ENCODE measurements at places on chromosomes 16 and 17. TPM values are rescaled to one million over a fixed set of nuclear protein-coding genes. Genes with fewer than 3 reads are reported as not detected.

Gene EVI2B
- 80.4 TPM for polyA plus RNA-seq

Gene TNP2
- not detected for polyA plus RNA-seq

DNA sequence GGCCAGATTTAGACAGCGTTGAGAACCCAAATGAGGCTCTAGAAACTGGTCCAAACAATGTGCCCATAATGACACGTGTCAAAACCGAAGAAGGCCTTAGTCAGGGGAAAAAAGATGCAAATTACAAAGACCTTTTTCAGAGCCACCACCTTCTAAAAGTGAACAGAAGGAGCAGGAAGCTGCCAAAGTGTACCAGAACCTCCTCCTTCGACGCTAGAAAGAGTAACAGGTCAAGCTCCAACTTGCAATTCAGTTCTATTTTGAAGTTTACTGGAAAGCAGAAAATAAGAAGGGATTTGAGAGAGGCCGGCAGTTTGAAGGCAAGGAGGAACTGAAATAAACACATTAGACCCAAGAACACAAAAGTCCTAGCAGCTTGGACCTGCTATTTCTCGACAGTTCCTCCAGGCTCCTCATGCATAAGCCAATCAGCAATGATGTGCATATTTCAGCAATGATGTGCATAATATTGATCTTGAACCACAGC, 61.8 kb downstream of the XYLT1 start:
- H3K27me3 ChIP-seq = no peaks in the 10 kb centered on the region
- no peaks in the 10 kb centered on the region for H3K36me3 ChIP-seq
- no peak overlapping the region for H3K27ac ChIP-seq
- no peak for DNase-seq
- no peak overlapping the region for H3K4me3 ChIP-seq
- no peaks in the 10 kb centered on the region for H3K4me1 ChIP-seq

GRCh38 chr16:56514845-56515244, 5.0 kb downstream of the BBS2 start:
- H3K27ac ChIP-seq = no peak overlapping the region
- H3K4me1 ChIP-seq = peaks cover 19% of the 10 kb centered on the region
- DNase-seq = no peak

DNA sequence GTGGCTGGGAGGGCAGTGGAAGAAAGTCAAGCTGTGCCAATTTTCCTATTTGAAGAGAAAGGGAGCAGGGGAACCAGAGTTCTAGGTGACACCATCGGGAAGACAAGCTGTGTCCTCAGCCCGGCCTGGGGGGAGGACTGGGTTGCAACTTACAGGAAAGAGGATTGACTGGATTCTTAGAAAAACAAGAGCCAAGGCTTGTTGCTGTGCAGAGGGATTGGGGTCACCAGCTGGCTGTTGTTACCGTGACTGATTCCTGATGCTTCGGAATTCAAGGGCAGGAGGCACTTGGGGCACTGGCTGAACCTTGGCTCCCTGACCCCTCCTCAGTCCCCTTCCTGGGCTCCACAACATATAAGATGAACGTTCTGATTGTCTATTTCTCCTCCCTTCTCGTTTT, 16.8 kb upstream of the MMP2 start:
- H3K27ac ChIP-seq = no peak overlapping the region
- H3K36me3 ChIP-seq = no peaks in the 10 kb centered on the region
- no peaks in the 10 kb centered on the region for H3K27me3 ChIP-seq
- no peaks in the 10 kb centered on the region for H3K4me1 ChIP-seq

All from naive thymus-derived CD4-positive, alpha-beta T cell (primary cell).